Activated T-helper 1 cell treated with anti-CD3 and anti-CD28 coated beads, Interleukin-2, amount 50 U/mL, for 16 hours (primary cell): ENCODE measurements at places on chromosomes 4 and X.

- no peak for DNase-seq
Observed at GRCh38 chrX:134692233-134692632, 34.0 kb upstream of the PLAC1 start.

DNA sequence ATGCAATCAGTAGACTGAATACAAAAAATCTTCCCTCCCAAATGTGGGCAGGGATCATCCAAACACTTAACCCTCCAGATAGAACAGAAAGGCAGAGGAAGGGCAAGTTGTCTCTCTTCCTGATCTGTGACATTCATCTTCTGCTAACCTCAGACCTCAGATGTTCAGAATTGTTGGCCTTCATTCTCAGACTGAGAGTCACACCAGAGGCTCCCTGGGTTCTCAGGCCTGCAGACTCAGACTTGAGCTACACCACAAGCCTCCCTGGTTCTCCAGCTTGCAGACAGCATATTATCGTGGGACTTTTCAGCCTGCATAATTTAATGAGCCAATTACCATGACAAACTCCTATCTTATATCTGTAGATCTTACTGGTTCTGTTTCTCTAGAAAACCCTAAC is 1471.6 kb upstream of the ADGRL3 start:
- no peak for DNase-seq

- DNase-seq = no peak
Observed at GRCh38 chrX:17820100-17820499, 41.0 kb downstream of the RAI2 start.

GRCh38 chr4:116546759-116547158 is 538.6 kb downstream of the TRAM1L1 start:
- DNase-seq = no peak

- no peak for DNase-seq
Observed at GRCh38 chr4:161356351-161356750, 807.4 kb downstream of the FSTL5 start.

DNA sequence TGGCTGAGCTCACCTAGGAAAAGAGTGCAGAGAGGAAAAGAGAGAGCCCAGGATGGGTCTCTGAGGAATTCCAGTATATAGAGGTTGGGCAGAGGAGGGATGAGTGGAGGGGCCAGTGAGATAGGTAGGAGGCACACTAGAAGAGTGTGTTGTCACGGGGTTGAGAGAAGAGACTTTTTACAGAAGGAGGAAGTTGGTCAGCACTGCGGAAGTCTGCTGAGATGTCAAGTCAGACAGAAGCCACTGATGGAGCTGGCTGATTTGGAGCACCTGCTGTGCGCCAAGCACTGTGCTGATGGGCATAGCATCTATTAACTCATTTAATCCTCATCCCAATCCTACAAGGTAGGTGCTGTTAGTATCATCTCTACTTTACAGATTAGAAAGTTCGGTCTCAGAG is 60.4 kb downstream of the EFNB1 start:
- DNase-seq = no peak

- DNase-seq = no peak
Observed at GRCh38 chr4:74009307-74009706, 10.8 kb upstream of the CXCL5 start.

GRCh38 chr4:80062527-80062926 is 10.5 kb downstream of the ANTXR2 start:
- no peak for DNase-seq

DNA sequence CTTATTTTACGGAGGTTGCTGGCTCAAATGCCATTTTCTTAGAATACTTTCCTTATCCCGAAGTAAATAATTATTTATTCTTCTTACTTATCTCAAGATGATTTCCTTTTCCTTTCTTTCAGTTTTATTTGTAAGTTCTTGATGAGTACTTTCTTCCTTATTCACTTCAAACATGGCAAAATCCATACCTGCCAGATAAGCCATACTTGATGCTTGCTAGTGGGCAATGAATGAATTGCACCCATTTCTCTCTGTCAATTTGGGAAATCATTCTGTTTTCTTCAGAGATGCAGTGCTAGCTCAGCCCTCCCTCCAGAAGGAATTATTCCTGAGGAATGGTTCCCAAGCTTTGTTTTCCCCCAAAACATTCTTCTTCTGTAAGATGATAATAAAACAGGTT is 598.3 kb downstream of the SPRY1 start:
- DNase-seq = no peak

DNA sequence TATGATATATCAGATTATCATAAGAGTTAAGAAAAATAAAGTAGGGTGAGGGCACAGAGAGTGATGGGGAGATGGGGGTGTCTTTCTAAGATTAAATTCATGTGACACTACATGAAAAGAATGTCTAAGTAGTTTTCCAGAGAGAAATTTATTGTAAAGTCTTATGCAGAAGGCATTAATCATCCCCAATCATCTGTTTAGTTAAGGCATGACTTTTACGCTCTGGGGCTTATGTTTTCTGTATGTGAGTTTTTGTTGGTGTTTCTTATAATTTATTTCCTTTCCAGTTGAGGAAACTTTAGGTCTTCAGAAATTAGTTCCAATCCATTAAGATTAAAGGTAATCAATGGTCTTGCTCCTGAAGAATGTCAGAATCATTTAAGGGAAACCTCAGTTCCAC is 383.0 kb upstream of the GALNT7 start:
- no peak for DNase-seq

DNA sequence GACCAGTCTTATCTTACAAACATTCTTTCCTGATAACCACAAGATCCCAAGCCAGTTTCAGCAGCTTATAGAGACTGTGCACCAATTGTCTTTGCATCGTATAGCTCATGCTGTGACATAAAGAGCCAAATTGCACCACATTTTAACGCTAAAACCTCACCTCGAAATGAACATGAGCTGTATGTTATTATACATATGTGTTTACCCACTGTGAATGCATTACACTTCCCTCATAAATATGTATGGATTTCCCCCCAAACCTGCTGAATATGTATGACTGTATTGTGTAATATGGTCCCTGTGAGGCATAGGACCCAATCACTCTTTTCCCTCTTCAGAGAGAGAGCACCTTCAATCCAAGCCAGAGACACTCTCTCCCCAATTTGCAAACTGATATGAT is 692.4 kb downstream of the NLGN4X start:
- no peak for DNase-seq

- DNase-seq = no peak
Observed at GRCh38 chr4:52994567-52994966, 132.4 kb downstream of the RASL11B start.

DNA sequence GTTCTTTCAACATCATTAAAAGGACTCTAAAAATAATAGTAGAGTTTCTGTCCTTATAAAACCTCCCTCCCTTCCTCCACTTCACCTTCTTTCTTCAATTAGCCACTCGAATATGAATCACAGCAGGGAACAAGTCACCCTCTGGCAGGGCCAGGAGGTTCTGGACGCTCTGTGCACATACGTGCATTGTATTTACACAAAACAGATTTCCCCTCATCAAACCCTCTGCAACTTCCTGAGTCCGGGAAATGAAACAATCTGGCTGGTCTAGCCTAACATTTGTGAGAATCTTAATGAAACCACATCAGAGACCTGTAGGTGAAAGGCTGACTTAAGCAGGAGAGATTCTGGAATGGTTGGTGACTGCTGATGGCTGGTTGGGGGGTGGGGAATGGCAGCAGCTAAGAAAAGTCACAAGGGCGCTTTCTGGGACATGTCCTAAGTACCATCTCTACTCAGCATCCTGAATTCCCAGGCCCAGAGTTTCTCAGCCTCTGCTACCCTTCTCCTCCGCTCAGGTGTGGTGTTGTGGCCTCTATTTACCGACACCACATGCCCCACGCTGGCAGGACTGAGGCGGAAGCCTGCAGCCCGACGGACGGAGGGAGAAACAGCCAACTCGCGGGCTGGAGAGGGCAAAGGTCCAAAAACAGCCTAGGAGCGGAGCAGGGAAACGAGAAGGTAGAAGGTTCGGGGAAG is 1.0 kb downstream of the ZDHHC9 start:
- DNase-seq = no peak
